ENCODE measurements at places on chromosomes 7 and 10.

DNA sequence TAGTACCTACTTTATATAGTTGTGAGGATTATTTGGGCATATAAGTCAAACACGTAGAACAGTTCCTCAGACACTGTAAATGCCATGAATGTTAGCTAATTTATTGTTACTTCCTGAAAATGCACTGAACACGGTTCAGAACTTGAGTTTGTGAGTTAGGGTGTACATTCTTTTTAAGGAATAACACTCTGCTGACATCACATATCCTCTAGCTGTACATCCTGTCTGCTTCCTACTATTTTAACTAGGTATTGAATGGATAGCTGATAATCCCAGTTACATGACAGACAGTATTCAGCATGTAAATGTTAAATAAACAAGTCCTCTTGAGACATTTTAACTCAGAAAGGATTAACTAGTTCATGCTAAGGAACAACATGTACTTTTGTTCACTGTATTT lies 16.0 kb downstream of the SAMD8 start:
- no peak for DNase-seq

GRCh38 chr7:129777993-129778769 lies 166.7 kb downstream of the NRF1 start:
- no peak for DNase-seq

DNA sequence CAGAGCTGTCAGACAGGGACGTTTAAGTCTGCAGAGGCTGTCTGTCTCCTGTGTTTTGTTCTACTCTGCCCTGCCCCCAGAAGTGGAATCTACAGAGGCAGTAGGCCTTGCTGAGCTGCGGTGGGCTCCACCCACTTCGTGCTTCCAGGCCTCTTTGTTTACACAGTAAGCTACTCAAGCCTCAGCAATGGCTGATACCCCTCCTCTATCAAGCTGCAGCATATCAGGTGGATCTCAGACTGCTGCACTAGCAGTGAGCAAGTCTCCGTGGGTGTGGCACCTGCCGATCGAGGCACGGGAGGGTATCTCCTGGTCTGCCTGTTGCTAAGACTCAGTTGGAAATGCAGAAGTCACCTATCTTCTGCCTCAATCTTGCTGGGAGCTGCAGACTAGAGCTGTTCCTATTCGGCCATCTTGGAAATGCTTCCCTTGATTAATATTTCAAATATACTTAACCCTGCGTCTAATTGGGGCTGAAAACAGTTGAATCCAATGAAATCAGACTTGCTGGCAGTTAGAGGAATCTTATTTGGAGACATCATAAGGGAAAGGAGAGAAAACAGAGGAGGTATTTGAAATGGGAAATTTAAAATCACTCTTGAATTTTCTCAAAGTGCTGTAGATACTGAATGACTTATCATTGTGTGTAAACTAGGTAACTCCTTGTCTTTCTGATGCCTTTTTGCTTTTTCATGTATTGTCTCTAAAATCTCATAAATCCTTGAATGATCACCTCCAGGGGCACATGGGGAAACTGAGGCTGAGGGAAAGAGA lies 13.8 kb upstream of the CYP3A5 start:
- no peak for DNase-seq

DNA sequence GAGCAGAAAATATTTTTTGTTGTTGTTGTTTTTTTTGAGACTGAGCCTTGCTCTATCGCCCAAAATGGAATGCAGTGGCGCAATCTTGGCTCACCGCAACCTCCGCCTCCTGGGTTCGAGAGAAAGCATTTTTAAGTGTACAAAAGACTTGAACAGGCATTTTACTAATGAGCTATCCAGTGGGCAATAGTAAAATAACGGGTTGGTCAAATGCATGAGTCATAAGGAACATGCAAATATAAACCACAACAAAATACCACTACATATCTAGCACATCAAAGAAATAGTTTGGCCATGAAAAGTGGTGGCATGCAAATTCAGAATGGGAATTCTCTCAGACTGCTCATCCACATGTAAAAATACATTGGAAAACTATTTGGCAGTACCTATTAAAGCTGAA lies 71.7 kb upstream of the TMEM106B start:
- DNase-seq = no peak

DNA sequence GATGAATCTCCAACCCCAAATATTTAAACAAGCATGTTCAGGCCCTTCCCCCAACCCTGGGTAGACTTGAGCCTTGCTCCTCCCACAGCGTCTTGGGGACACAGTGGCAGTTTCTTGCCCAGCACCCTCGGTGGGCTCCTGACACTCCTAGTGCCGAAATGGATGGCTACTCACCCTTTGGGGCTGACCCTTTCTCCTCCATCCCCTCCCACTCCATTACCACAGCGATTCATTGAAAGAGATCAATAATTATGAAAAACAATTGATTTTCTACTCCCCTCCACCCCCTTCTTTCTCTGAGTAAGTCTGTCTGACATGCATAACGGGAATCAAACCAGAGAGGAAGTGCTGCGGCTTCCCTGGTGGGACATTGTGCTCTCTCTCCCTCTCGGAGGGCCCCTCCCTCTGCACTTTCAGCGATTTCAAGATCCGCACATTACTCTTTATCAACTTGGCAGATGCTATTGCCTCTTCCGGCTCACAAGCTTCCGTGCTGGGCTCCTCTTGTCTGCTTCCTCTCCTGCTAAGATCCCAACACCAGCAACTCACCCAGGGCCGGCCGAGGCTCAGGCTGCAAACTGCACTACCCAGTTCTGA lies 79.0 kb upstream of the PLXNA4 start:
- no peak for DNase-seq

GRCh38 chr10:76021398-76021797 lies 590.0 kb downstream of the LRMDA start:
- DNase-seq = no peak

- no peak for DNase-seq
These were observed 75.3 kb upstream of the CPXM2 start for GRCh38 chr10:123966896-123967231.
